ENCODE measurements at places on chromosomes 11 and 22.

DNA sequence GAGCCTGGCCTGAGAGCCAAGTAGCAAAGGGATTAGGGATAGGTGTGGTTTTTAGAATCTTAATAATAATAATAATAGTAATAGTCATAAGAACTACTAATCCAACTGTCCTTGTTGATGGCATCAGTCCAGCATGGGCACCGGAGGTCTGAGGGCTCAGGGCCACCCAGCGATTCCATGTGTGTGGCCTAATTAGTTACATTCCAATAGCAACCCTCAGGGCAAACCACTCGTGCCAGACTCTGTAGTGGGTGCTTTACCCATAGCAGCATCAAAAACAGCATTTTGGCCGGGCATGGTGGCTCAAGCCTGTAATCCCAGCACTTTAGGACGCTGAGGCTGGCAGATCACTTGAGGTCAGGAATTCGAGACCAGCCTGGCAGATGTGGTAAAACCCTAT, 19.0 kb upstream of the MYH9 start:
- no peak for DNase-seq

- no peak for DNase-seq
Observed at GRCh38 chr11:88341522-88342251, 4.2 kb upstream of the CTSC start.

DNA sequence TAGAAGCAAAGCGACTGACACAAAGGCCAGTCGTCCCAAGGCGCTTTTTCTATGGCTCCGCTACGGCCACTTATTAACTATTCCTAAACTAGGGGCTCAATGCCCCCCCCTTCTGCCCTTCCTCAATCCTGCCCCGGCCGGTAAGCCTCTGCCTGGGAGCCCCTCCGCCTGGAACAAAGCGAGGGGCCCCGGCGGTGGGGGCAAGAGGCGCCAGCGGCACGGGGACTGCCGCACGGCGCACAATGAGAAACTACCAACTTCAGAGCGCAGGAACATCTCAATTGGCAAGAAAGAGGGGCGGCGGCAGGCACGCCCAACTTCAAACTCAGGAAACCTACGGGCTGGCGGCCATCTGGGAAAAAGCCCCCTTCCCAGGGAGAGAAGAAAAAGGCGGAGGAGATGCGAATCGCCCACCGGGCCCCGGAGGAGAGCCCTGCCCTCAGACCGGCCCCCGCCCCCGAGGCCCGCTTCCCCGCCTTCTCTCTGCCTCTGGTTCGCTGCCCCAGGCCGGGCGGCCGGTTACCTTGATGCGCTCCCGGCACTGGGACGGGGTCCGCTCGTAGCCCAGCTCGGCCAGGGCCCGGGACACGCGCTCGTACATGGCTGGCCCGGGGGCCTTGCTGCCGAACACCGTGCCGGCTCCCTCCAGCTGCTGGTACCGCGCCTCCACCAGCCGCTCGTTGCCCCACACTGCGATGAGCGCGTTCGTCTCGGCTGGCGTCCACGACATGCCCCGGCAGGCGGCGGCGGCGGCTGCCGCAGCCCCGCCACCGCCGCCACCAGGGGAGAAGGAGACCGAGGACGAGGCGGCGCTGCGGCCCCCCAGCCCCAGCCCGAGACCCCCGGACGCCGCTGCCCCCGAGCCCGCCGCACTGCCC, 619 bp downstream of the MSANTD2 start:
- peak; percentile 74 for DNase-seq

DNA sequence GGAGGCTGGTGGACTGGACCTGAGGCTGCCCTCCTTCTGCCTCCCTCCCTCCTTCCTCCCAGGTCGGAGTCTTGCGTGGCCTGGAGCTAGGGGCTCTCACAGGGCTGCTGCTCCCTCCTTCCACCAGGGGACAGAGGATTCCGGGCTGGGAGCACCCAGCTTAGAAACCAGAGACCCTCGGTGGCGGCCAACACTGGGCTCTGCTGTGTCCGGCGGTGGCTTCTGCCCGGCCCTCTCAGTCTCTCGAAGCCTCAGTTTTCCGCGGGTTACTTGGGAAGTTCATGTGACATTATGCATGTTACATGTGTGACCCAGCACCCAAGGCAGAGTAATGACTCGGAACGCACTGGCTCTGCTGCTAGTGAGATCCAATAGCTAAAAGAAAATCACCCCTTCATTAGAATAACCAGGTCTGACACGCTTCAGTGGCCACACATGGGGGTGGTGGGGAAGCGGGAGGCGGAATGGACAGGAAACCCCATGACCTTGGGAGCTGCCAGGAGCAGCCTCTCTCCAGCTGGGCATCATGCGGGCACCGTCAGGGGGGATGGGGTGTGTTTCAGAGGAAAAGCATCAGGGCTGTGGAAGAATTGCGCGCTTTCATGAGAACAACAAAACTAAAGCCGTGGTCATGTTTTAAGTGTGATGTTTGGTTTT, 5.9 kb upstream of the MRGPRG start:
- DNase-seq: no peak

DNA sequence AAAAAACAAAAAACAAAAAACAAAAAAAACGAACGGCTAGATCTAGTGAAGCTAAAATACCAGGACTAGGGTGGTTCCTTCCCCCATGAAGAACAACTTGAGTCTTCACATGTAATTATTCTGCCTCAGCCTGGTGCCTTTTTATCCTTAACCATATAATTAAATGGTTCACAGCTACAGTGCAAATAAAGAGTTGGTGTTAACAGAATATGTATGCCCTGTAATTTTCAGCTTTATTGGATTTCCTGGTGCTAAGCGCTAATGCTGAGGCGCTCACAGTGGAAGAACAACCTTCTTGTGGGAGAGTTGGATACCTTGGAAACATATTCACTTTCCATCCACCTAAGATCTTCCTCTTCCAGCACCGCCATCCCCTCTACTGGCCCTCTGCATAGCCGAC, 158.5 kb upstream of the SORL1-AS1 start:
- no peak for DNase-seq

- no peak for DNase-seq
Observed at GRCh38 chr11:123011510-123011909, 29.9 kb upstream of the BSX start.

DNA sequence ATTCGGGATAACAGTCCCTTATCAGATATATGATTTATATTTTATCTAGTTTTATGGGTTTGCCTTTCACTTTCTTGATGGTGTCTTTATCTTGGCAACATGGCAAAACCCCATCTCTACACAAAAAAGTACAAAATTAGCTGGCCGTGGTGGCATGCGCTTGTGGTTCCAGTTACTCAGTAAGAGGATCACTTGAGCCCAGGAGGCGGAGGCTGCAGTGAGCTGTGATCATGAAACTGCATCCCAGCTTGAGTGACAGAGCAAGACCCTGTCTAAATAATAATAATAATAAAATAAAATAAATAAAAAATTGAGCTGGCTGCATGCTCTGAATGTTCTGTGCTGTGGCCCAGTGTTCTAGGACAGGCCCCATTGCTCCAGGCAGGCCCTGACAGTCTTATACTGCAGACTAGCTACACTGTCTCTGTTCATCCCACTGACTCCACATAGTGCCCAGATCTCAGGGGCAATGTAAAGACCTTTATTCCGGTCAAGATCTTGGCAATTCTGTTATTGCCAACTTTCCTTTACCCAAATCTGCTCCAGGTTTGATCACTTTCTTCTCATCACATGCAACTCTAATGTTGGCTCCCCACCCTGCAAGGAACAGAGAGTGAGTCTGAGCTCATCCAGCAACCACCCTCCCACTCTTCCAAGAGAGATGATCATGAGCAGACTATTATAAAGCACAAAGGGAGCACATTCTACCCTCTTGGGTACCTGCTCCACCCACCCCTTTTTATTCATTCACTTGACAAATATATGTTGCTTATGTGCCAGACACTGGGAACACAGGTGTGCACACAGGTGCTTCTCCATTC, 8.8 kb downstream of the HSPA8 start:
- no peak for DNase-seq

Data from coronary artery (tissue), 2 donors.